Activated naive CD4-positive, alpha-beta T cell treated with anti-CD3 and anti-CD28 coated beads, Interleukin-2, amount 50 U/mL, for 72 hours (primary cell): ENCODE measurements at places on chromosomes 2 and 18. TPM values are rescaled to one million over a fixed set of nuclear protein-coding genes. Genes with fewer than 3 reads are reported as not detected.

Gene ABCA12
- total RNA-seq: not detected

- DNase-seq: no peak
Measured at GRCh38 chr2:10120877-10121574, 1.5 kb upstream of the RRM2 start.

GRCh38 chr2:215982465-215982875, 30.9 kb downstream of the MREG start:
- DNase-seq: no peak

DNA sequence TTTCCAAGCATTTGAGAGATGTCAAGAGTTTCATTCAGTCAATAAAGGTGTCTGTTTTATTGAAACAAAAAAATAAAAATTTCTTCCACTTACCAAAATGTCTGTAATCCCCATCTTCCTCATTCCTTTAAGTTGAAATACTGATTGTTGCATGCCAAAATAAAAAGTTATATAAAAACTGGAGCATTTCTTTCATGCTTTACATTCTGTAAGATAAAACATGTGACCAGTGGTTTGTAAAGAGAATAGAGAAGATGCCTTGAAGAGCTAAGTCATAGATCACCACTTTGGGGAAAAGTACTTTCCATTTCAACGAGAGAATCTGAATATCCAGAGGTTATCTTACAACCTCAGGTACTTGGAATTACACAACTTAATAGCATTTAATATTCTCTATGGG, 35.9 kb upstream of the MYO1B start:
- DNase-seq: no peak

- no peak for DNase-seq
Measured at GRCh38 chr18:9578306-9578705, 36.1 kb downstream of the PPP4R1 start.
